Natural killer cell (primary cell): ENCODE measurements at places on chromosomes 3 and 15. TPM values are rescaled to one million over a fixed set of nuclear protein-coding genes. Genes with fewer than 3 reads are reported as not detected.
A peak's percentile ranks its signal among the peaks of the same experiment; 100 is the strongest.

The PP2D1 gene
- not detected for total RNA-seq

The ITIH1 gene
- not detected for total RNA-seq

The RAF1 gene
- total RNA-seq = 156 TPM

The SHF gene
- 0.94 TPM for total RNA-seq

The EFCC1 gene
- 0.70 TPM for total RNA-seq

The PCBP4 gene
- total RNA-seq = 18.4 TPM

The RBP2 gene
- total RNA-seq = not detected

The SPESP1 gene
- 0.43 TPM for total RNA-seq

The SLC28A2 gene
- not detected for total RNA-seq

The SLC22A14 gene
- total RNA-seq = 0.20 TPM

The EPHA3 gene
- not detected for total RNA-seq

GRCh38 chr15:40722934-40723333 lies 28.0 kb downstream of the RAD51 start:
- no peaks in the 10 kb centered on the region for H3K27me3 ChIP-seq
- no peaks in the 10 kb centered on the region for H3K4me1 ChIP-seq
- no peak overlapping the region for H3K27ac ChIP-seq
- H3K4me3 ChIP-seq = no peak overlapping the region
- DNase-seq = no peak

- no peak overlapping the region for H3K4me3 ChIP-seq
- H3K27ac ChIP-seq = no peak overlapping the region
- no peaks in the 10 kb centered on the region for H3K4me1 ChIP-seq
- no peaks in the 10 kb centered on the region for H3K36me3 ChIP-seq
Measured at GRCh38 chr3:17974206-17974841, 231.9 kb upstream of the TBC1D5 start.

DNA sequence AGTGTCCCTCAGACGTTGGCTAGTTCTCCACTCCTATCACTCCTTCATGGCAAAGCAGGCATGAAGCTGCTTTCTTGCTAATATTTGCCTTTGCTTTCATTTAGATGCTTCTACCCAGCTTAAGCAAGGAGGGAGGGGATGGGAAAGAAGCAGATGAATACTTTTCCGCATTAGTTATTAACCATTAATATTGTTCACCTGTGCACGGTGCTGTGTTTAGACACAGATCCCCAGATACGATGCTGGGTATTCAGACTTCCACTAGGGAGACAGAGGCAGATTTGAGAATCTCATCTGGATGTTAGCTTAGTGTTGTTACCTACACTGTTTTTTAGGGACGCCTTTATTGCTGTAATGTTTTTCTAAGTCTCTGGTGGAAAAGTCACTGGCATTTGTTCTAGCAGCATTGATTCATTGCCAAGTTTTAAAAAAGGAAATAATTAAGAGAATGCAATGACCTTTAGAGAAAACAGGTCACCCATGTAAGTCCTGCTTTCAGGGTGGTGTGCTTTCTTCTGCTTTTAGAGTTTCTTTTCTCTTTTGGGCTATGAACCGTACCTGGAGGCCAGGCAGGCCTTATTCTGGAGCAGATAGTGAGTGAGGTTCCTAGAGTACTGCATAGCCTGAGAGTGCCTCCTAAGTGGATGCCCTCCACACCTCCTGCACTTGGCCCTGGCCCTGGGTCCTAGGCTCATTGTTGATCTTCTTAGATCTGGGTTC lies 55.5 kb downstream of the MYZAP start:
- no peaks in the 10 kb centered on the region for H3K4me1 ChIP-seq
- no peak overlapping the region for H3K4me3 ChIP-seq
- H3K27ac ChIP-seq = no peak overlapping the region

DNA sequence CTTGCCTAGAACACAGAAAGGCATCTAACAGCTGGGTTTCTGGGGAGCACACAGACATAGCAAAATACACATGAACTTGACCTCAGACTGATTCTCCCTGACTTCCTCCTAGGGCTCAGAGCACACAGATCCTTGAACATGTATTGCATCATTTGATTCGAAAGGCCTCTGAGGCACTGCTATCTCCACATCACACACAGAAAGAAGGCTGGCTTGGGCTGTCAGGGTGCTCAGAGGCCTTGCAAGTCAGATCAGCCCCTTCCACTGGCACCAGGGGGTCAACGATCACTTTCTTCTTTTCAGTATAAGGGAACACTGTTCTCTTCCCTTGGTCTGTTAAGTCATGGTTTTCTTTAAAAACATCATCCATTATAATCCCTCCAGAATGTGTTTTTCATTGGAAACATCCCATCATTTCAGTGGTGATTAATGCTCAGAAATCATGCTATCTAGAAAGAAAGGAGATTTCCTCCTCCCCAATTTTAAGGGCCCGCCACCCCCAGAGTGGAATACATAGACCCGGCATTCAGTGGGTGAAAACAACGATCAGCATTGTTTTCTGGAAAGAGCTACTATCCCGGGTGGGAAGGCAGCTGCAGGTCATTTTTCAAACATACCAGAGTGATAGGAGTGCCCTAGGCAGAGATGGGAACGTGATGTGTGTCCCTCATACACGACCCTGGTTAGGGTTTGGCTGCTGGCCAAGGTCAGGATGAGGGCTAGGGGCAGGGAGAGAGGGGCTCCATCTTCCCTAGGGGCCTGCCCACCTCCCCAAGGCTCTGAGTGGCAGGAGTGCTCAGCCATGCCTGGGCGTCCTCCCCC lies 253.3 kb upstream of the LYSMD4 start:
- no peak for DNase-seq
- no peak overlapping the region for H3K27ac ChIP-seq
- no peaks in the 10 kb centered on the region for H3K36me3 ChIP-seq

- no peaks in the 10 kb centered on the region for H3K27me3 ChIP-seq
- no peak overlapping the region for H3K4me3 ChIP-seq
- H3K27ac ChIP-seq = no peak overlapping the region
- peaks cover 13% of the 10 kb centered on the region for H3K4me1 ChIP-seq
Measured at GRCh38 chr3:50551054-50551659, 16.4 kb downstream of the C3orf18 start.

GRCh38 chr15:28975766-28976179 lies 90.0 kb downstream of the APBA2 start:
- peaks cover 8% of the 10 kb centered on the region for H3K4me1 ChIP-seq
- H3K27ac ChIP-seq = no peak overlapping the region
- H3K4me3 ChIP-seq = no peak overlapping the region
- no peaks in the 10 kb centered on the region for H3K27me3 ChIP-seq

GRCh38 chr3:128327606-128328031 lies 139.1 kb downstream of the DNAJB8 start:
- no peak overlapping the region for H3K4me3 ChIP-seq
- H3K4me1 ChIP-seq = no peaks in the 10 kb centered on the region
- H3K36me3 ChIP-seq = no peaks in the 10 kb centered on the region

GRCh38 chr3:172658344-172659245 lies 52.3 kb downstream of the NCEH1 start:
- no peak for DNase-seq
- no peak overlapping the region for H3K4me3 ChIP-seq
- no peaks in the 10 kb centered on the region for H3K27me3 ChIP-seq
- H3K36me3 ChIP-seq = no peaks in the 10 kb centered on the region
- peaks cover 40% of the 10 kb centered on the region for H3K4me1 ChIP-seq
- H3K27ac ChIP-seq = peak overlapping the region; percentile 24

GRCh38 chr3:20890111-20890519 lies 704.1 kb upstream of the SGO1 start:
- no peak overlapping the region for H3K4me3 ChIP-seq
- H3K4me1 ChIP-seq = no peaks in the 10 kb centered on the region
- no peaks in the 10 kb centered on the region for H3K36me3 ChIP-seq
- H3K27me3 ChIP-seq = no peaks in the 10 kb centered on the region
- no peak for DNase-seq

GRCh38 chr3:138127636-138128365 lies 4.4 kb downstream of the A4GNT start:
- H3K27me3 ChIP-seq = no peaks in the 10 kb centered on the region
- no peak overlapping the region for H3K4me3 ChIP-seq
- DNase-seq = no peak
- no peak overlapping the region for H3K27ac ChIP-seq
- H3K4me1 ChIP-seq = peaks cover 3% of the 10 kb centered on the region

DNA sequence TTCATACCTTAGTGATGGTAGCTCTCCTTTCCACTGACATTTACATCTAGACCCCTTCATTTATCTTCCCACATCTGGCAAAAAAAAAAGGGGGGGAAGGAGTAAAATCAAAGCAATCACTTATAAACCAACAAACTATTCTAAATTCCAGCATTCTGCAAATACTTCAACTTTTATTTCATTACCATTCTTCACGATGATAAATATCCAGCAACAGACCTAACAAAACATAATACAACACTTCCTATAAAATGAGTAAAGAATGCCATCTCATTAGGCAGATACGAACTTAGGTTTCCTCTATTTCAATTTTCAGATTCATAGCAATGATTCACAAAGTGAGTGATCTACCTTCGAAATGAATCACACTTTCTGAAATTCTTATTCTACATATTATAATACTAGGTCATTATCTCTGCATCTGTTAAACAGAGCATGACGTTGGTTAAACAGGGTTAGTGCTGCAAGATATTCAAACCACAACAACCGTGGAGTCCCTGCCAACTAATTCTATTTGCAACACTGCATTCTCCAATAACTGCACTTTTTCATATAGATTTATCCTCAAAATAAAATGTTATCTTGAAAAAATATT lies at the start of gene LRRFIP2:
Gene LRRFIP2 (minus strand): TSS at position 51 of the 595 bp plus-strand sequence. CDS start 25,599 bp downstream, outside the sequence.
- peaks cover 4% of the 10 kb centered on the region for H3K36me3 ChIP-seq
- H3K27me3 ChIP-seq = no peaks in the 10 kb centered on the region
- peak within 1 kb of the TSS; percentile 75 for H3K4me3 ChIP-seq
- no peak for DNase-seq

DNA sequence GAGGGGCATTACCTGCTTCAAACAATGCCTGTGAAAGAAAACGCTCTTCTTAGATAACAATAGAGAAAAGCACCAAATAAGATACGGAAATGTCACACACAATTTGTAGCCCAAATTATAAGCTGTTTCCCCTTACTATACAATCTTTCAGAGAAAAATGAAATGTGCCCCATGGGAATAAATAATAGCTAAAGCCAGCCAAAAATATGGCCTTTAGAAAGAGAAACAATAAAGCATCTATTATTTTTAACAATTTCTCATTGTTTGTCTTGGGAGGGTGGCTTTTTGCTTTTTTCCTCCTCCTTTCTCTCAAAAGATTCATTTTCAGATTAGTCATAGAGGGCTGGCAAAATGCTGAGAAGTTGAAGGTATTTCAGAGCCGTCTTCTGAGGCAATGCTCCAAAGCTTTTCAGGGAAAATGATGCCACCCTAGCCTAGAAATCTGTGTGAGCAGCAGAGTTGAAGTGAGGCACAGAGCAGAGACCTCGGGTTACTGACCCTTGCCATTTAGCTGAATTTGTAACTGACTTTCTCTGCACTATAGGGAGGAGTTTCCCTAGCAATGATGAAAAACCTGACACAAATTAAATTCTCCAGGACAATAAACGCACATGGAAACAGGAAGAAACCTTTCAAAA lies 86.3 kb upstream of the PRICKLE2 start:
- no peak for DNase-seq
- H3K4me3 ChIP-seq = no peak overlapping the region
- no peaks in the 10 kb centered on the region for H3K27me3 ChIP-seq
- H3K36me3 ChIP-seq = no peaks in the 10 kb centered on the region
- H3K27ac ChIP-seq = no peak overlapping the region

GRCh38 chr3:27791956-27792355 lies 69.8 kb upstream of the EOMES start:
- H3K4me3 ChIP-seq = no peak overlapping the region
- H3K27ac ChIP-seq = no peak overlapping the region
- no peak for DNase-seq
- H3K36me3 ChIP-seq = no peaks in the 10 kb centered on the region
- no peaks in the 10 kb centered on the region for H3K27me3 ChIP-seq

DNA sequence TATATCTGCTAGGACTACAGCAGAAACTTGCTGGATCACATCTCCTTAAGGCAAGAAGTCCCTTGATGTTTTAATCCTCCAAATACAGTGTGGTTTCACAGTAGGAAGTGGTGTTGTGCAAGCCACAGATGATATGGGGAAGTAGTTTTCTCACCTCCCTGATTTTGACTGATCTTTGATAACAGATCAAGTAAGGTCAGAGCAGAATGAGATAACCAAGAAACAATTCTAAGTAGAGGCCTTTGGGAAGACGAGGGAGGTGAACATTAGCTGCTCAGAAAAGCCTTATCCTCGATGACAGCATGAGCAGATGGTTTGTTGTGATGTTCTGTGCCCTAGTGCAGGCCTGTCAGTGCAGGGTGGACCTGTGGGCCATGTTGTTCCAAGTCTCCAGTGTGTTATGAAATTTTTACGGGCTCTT lies 61.3 kb downstream of the RIOX2 start:
- H3K36me3 ChIP-seq = no peaks in the 10 kb centered on the region
- H3K27me3 ChIP-seq = no peaks in the 10 kb centered on the region
- H3K4me1 ChIP-seq = peaks cover 12% of the 10 kb centered on the region

GRCh38 chr3:188801393-188801792 lies 370.4 kb upstream of the TPRG1 start:
- H3K4me1 ChIP-seq = no peaks in the 10 kb centered on the region
- no peaks in the 10 kb centered on the region for H3K36me3 ChIP-seq
- DNase-seq = no peak

- H3K4me1 ChIP-seq = no peaks in the 10 kb centered on the region
- H3K36me3 ChIP-seq = no peaks in the 10 kb centered on the region
- no peak overlapping the region for H3K27ac ChIP-seq
- DNase-seq = no peak
- H3K4me3 ChIP-seq = no peak overlapping the region
Measured at GRCh38 chr3:98171071-98171470, 4.6 kb downstream of the OR5H15 start.

DNA sequence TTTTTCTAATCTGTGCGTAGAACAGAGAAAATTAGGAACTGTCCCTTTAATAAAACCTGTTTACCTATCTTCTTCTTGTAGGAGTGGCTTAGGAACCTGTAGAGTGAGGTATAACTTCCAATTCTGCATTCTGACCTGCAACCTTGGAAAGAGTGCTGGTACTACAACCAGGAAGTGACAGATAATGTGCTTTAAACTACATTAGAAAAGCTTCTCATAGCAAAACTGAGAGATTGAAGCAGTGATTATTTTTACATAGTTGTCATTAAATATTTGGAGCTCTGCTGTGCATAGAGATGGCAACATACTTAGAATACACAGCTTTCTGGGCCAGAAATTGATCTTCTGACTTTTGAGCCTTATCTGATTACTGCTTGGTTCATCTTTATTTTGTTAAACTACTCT lies 50.4 kb upstream of the ZDHHC23 start:
- H3K27me3 ChIP-seq = no peaks in the 10 kb centered on the region
- no peaks in the 10 kb centered on the region for H3K36me3 ChIP-seq
- H3K4me3 ChIP-seq = no peak overlapping the region
- H3K4me1 ChIP-seq = no peaks in the 10 kb centered on the region
- no peak for DNase-seq

DNA sequence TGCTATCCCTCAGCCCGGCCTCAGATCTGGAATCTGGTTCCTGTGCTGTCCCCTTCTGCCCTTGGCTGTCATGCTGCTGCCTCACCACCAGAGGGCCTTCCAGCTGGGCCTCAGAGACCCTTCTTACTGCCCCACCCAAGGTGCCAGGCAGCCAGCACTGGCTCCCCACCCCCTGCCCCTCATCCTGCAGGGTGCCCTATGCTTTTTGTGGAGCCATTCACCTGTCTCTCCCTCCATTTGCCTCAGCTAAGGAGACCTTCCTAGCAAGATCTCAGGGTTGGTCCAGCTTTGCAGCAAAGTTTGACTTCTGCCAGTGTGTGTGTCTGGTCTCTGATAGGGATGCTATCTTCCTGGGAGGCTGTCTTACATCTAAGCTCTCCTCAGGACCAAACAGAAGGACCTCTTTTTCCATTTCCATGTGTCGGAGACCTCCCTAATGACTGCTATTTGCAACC lies 1.9 kb upstream of the VWA5B2 start:
- H3K4me1 ChIP-seq = peaks cover 19% of the 10 kb centered on the region
- peaks cover 20% of the 10 kb centered on the region for H3K27me3 ChIP-seq
- H3K36me3 ChIP-seq = no peaks in the 10 kb centered on the region
- peak; percentile 36 for DNase-seq
- no peak overlapping the region for H3K27ac ChIP-seq
